ENCODE measurements at places on chromosomes 13 and 19.

DNA sequence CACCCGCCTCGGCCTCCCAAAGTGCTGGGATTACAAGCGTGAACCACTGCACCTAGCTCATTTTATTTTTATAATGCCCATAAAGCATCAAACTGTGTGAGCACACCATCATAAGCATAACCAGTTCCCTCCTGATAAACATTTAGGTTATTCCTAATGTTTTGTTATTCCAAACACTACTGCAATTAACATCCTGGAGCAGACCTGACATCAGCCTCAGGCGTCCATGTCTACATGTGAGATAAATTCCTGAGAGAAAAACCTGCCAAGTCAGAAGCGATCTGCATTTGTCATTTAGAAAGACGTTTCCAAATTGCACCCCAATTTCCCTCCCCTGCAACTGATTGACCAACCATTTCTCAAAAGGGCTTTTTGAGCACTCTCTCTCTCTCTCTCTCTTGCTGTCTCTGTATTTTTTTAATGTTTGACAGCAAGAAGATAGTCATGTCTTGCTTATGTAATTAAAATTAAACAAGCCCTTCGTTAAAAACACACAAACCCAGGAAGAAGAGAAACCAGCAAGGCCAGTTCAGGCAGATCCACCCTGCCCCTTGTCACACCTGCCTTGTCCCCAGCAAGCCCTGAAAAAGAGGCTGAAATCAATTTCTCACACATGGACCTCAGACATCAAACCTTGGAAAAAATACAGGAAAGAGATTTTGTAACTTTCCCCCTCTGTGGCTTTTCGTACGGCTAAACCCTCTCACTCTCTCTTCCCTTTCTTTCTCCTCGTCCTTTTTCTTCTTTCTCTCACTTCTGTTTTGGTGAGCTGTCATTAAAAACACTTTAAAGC, 9.9 kb downstream of the LYPD3 start:
- no peak overlapping the region for H3K4me3 ChIP-seq
- H3K27ac ChIP-seq, result no peak overlapping the region
- H3K4me1 ChIP-seq, result no peaks in the 10 kb centered on the region

DNA sequence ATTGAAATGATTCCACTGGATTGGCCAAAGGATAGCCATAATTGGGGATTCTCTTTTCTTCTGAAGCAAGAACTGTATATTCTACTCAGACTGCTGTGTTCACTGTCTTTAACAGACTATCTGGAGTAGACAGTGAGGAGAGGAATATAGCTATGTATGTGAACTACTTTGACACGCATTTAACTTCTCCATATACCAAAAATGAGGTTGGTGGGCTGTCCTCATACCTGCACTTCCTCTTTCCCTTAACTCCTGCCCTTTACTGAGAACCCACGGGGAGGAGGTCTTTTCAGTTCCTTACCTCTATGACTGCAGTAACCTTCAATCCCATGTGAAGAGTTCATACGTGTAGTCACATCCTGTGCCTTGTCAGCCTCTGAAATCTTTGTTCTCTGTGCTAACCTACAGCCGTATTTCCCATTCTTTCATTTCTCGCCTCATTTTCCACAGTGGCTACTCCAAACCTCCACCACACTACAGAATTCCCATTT, 305.8 kb downstream of the MTUS2 start:
- no peaks in the 10 kb centered on the region for H3K36me3 ChIP-seq
- H3K4me1 ChIP-seq, result no peaks in the 10 kb centered on the region
- no peaks in the 10 kb centered on the region for H3K27me3 ChIP-seq
- no peak for DNase-seq
- no peak overlapping the region for H3K27ac ChIP-seq
- no peak overlapping the region for H3K4me3 ChIP-seq

DNA sequence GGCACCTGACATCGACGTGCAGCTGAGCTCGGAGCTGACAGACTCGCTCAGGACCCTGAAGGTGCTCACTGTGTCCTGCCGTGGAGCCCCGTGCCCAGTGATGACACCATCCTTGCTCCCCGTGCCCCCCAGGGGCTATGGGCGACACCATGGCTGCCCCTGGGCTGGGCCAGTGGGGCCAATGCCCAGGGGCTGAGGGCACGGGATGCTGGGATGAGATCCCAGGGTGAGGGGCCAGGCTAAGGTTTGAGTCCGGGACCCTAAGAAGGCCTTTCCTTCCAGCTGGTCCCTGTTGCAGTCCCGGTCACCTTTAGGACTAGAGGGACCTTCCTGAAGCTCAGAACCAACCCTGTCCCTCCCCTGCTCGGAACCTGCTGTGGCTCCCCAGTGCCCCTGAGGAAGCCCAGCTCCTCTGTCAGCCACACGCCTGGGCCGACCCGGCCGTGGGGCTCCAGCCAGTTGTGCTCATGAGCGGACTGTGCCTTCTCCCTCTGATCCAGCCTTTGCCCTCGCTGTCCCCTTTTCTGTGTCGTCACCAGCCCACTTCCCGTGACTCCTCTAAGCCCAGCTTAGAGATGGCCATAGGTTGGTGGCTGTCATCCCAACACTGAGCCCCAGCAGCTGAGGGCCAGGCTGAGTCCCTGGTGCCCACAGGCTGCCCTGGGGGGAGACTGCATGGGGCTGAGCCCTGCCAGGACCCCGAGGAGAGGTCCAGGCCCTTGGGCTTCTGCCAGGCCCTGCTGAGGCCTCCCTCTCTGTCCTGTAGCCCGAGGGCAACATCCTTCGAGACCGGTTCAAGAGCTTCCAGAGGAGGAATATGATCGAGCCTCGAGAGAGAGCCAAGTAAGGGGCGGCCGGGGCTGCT, 10.6 kb downstream of the NOP53 start:
- H3K27me3 ChIP-seq, result no peaks in the 10 kb centered on the region
- no peak overlapping the region for H3K4me3 ChIP-seq
- H3K4me1 ChIP-seq, result no peaks in the 10 kb centered on the region
- peaks cover 26% of the 10 kb centered on the region for H3K36me3 ChIP-seq
- no peak for DNase-seq

- no peak overlapping the region for H3K27ac ChIP-seq
- no peak for DNase-seq
- no peaks in the 10 kb centered on the region for H3K27me3 ChIP-seq
Observed at GRCh38 chr19:37362733-37363132, 8.2 kb upstream of the ZNF527 start.

DNA sequence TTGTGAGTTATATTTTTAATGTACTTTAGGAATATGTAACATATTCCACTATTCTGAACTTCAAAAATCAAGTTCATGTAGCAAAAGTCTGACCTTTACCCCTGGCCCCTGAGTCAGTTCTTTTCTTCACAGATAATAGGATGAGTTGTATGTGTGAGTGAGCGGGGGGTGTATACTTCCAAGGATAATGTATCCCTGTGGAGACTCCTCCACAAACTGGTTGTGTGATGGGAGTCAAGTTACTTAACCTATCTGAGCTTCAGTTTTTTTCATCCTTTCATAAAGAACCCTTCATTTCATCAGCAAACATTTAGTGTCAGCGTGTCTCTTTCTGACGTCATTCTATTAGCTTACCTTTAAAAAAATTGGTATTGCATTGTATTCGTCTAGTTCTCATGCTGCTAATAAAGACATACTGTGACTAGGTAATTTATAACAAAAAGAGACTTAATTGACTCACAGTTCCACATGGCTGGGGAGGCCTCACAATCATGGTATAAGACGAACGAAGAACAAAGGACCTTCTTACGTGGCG, 288.1 kb upstream of the GPC6 start:
- no peak overlapping the region for H3K4me3 ChIP-seq
- no peak overlapping the region for H3K27ac ChIP-seq
- no peaks in the 10 kb centered on the region for H3K36me3 ChIP-seq

GRCh38 chr19:19778666-19779065, 42.9 kb downstream of the ZNF506 start:
- no peaks in the 10 kb centered on the region for H3K36me3 ChIP-seq
- no peak overlapping the region for H3K4me3 ChIP-seq
- H3K27me3 ChIP-seq, result no peaks in the 10 kb centered on the region
- no peak for DNase-seq
- peaks cover 16% of the 10 kb centered on the region for H3K4me1 ChIP-seq

DNA sequence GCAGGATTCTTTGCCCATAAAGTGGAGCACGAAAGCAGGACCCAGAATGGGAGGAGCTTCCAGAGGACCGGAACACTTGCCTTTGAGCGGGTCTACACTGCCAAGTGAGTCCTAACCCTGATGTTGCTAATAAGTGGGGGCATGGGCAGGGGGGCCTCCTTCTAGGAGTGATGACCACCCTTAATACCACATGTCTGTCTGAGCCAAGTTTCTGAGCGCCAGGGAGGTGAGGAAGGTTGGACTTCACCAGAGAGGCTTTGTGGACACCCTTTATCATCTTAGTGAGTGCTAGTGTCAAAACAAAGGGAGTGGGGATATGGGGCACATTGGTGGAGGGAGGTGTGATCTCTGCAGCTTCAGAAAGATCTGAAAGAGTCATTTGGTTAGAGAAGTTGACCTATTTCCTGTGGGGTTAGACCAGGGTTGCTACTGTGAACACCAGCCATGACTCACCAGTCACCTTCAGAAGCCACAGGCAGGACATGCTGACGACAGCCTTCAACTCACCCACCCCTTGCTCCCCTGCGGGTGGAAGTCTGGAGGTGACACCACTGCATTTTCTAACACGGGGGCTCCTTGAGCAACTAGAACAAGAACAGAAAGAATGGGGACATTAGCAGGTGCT, 8.8 kb downstream of the ALOX5AP start:
- H3K4me1 ChIP-seq, result peaks cover 43% of the 10 kb centered on the region
- H3K27ac ChIP-seq, result no peak overlapping the region
- no peak for DNase-seq
- no peaks in the 10 kb centered on the region for H3K36me3 ChIP-seq
- no peaks in the 10 kb centered on the region for H3K27me3 ChIP-seq

DNA sequence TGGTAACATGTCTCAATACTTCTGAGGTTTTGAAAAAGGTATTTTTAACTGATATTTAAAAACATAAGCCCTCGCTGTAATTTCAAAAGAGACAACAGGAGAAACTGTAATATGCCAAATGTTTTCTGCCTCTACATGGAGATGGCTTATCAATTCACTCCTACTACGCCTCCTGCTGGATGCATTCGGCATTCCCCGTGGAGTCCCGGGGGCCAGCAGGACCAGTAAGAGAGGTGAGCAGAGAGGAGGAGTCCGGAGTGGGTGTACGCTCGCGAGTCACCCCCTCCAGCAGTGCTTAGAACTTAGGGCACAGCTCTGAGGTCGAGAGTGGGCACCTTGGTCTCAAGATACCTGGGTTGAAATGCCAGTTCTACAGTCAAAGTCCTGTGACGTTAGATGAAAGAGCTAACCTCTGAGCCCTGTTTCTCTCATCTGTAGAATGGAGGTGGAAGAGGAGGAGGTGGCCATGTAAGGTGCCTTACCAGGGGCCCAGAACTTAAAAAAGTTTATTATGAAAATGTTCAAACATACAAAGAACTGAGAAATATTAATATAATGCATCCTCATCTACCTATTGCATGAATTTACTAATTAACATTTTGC, 110.2 kb downstream of the STK24 start:
- H3K27me3 ChIP-seq, result no peaks in the 10 kb centered on the region
- no peak overlapping the region for H3K27ac ChIP-seq
- H3K4me3 ChIP-seq, result no peak overlapping the region
- no peaks in the 10 kb centered on the region for H3K36me3 ChIP-seq
- peak; percentile 53 for DNase-seq

- no peak overlapping the region for H3K4me3 ChIP-seq
- no peak overlapping the region for H3K27ac ChIP-seq
- no peaks in the 10 kb centered on the region for H3K36me3 ChIP-seq
- peaks cover 4% of the 10 kb centered on the region for H3K4me1 ChIP-seq
Observed at GRCh38 chr19:38227287-38228004, 3.4 kb upstream of the DPF1 start.

DNA sequence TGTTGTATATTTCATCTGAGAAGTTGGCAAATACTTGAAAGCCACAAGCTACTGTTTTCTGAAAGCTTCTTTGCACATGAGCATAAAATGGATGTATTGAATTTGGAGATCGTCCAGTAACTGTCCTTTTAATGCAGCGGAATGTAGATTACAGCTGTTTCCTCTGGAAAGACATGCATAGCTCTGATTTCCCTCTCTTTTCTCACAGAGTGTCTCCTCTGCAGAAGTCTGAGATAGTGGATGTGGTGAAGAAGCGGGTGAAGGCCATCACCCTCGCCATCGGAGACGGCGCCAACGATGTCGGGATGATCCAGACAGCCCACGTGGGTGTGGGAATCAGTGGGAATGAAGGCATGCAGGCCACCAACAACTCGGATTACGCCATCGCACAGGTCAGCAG, 283.0 kb downstream of the SHISA2 start:
- H3K4me1 ChIP-seq, result no peaks in the 10 kb centered on the region
- DNase-seq, result no peak
- no peak overlapping the region for H3K4me3 ChIP-seq

GRCh38 chr13:99464441-99464949, 36.8 kb upstream of the TM9SF2 start:
- no peaks in the 10 kb centered on the region for H3K4me1 ChIP-seq
- no peaks in the 10 kb centered on the region for H3K36me3 ChIP-seq
- H3K4me3 ChIP-seq, result no peak overlapping the region
- no peak overlapping the region for H3K27ac ChIP-seq

DNA sequence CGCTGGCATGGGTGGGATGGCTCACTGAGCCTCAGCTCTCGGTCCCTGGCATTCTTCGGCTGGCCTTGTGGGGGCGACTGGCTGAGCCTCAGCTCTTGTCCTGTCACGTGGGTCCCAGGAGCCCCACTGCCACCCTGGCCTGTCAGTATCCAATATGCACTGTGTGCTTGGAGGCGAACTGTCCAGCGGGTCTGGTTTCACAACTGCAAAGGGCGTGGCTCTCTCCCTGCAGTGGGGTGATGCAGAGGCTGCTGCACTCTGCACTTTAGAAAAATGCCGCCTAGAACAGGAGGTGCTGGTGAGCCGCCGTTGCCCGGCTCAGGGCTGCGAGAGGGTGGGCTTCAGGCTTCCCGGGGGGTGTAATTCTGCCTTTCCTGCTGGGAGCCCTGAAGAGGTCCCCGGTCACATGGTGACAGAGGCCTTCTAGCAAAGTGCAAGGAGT, 17.0 kb upstream of the TMEM255B start:
- H3K27me3 ChIP-seq, result no peaks in the 10 kb centered on the region
- no peak overlapping the region for H3K4me3 ChIP-seq
- H3K27ac ChIP-seq, result no peak overlapping the region
- no peak for DNase-seq
- H3K36me3 ChIP-seq, result no peaks in the 10 kb centered on the region
